ENCODE measurements at places on chromosomes 13 and 19.

DNA sequence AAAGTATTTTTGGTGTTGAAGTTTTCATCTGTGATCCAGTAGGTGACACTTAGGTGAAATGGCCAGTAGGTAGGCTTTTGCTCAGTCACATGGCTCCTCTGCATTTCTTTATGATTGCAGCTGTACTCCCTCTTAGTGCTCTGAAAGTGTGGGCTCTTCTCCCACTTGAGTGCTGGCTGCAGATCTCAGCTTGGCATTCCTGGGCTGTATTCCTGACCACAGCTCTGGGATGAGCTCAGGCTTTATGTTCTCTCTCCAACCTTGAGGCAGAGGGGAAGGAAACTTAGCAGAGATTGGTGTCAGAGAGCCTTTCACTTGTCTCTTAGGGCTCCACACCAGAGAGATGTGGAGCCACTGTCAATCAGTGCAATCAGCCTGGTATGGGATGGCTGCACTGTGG lies 254.3 kb downstream of the NDFIP2 start:
- DNase-seq: no peak

DNA sequence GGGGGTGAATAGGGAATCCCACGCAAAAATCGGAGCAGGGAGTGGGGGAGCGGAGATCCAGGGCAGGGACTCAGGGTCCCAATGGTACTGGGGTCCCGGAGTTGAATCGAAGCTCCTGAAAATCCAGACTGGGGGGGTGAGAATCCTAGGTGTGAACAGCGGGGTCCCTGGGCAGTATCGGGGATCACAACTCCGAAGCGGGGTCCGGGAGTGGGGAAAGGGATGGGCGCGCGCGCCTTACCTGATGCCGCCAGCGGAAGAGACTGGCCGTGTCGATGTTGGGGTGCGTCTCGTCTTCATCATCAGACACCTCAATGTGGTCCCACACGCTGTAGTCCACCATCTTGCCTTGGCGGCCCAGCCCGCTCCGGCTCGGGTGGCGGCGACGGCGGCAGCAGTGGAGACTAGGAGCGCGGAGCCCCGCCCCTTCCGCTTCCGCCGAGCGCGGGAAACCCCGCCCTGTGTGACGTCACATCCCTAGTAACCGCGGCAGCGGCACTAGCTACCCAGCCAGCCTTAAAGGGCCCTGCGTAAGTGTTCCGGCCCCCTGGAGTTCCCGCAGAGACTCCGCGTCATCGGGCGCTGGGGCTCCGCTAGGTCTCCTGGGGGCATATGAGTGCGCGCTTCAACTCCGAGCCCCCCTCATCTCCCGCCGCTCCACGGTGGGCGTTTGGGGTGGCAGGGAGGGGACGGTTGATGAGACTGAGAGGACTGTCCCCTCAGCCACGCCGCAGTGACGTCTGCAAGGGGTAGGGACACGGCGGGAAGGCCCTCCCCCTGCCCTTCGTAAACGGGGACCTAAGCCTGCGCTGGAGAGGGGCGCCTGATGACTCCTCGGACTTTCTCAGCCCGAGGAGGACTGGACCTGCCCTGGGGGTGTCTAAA lies at the start of gene CDC37:
TSS of gene CDC37 (minus strand) at position 406 of the 885 bp plus-strand sequence. CDS start at position 343, 63 bp downstream.
- DNase-seq: peak; percentile 84

DNA sequence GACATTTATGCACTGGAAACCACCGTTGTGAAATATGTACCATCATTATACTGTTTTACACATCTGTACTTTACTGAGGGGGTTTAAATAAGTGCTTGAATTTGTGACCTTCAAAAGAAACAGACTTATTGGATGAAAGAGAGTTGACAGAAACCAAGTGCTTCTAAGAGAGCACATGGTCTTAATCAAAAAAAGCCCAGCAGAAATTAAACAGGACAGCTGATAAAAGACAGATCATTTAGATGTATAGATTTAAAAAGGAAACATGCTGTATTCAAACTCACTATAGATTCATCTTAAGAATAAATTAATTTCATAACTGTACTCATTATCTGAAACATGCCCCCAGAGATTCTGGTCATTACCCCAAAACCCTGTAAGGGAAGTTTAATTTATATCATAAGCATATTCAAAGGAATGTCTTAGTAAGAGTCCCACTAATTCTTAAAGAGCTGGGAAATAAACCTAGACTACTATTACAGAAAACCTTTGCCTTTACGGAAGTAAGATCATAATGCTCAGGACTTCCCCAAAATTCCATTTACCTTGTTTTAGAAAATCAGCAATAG lies 421.8 kb downstream of the DCT start:
- no peak for DNase-seq

- no peak for DNase-seq
Measured at GRCh38 chr13:102399791-102400674, 1.8 kb downstream of the FGF14 start.

DNA sequence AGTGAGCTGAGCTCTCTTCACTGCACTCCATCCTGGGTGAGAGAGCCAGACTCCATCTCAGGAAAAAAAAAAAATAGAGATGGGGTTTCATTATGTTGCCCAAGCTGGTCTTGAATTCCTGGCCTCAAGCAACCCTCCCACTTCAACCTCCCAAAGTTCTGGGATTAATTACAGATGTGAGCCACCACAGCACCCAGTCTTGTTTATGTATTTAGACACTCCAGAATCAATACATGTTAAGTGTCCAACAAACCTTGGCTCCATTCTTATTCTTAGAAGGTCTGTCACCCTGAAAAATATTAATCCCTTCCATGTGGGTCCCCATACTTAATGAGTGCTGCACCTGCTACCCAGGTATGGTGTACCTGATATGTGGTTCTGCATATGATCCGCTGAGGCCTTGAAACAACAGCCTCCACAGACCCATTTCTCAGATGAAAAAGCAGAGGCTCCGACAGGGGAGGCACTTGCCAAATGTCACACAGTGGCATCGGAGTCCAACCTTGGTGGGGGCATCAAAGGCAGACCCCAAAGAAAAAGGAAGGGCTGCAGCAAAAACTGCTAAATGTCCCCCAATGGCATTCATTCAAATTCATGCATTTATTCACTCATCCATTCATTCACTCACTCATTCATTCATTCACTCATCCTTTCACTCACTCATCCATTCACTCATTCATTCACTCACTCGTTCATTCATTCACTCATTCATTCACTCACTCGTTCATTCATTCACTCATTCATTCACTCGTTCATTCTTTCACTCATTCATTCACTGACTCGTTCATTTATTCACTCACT lies 16.7 kb downstream of the TICAM1 start:
- DNase-seq: no peak
